HepG2 (cell line): ENCODE measurements at places on chromosomes 4 and X. TPM values are rescaled to one million over a fixed set of nuclear protein-coding genes. Genes with fewer than 3 reads are reported as not detected.

GRCh38 chr4:12911750-12912358, 572.3 kb downstream of the RAB28 start:
- H3K4me3 ChIP-seq: no peak overlapping the region
- peaks cover 15% of the 10 kb centered on the region for H3K4me1 ChIP-seq
- no peak overlapping the region for H3K27ac ChIP-seq
- no peaks in the 10 kb centered on the region for H3K36me3 ChIP-seq

DNA sequence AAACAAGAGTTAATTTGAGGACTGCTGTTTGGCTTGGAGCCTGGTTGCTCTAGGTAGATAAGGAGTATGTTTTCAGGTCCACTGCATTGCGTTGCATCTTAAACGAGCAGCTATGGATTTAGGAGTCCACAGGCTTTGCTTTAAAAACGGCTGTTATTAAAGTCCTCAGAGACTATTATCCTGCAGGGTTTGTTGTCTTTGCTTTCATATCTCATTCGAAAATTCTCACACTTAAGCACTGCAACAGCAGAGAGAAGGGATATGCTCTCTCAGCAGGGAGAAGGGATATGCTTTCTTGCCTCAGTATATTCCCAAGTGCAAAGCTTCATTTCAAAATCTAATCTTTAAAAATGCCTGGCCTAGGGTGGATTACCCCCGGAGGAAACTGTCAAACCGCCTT, 444.7 kb upstream of the FTHL17 start:
- H3K4me3 ChIP-seq: no peak overlapping the region
- no peak for DNase-seq
- no peaks in the 10 kb centered on the region for H3K4me1 ChIP-seq
- H3K36me3 ChIP-seq: no peaks in the 10 kb centered on the region
- H3K27me3 ChIP-seq: no peaks in the 10 kb centered on the region

Gene SH3RF1
- total RNA-seq: 3.2 and 3.8 TPM in 2 replicates

Gene SPANXB1
- not detected in 2 replicates for total RNA-seq

- no peaks in the 10 kb centered on the region for H3K4me1 ChIP-seq
- no peak overlapping the region for H3K4me3 ChIP-seq
- H3K36me3 ChIP-seq: no peaks in the 10 kb centered on the region
Measured at GRCh38 chr4:21061902-21062301, 361.6 kb downstream of the PACRGL start.

DNA sequence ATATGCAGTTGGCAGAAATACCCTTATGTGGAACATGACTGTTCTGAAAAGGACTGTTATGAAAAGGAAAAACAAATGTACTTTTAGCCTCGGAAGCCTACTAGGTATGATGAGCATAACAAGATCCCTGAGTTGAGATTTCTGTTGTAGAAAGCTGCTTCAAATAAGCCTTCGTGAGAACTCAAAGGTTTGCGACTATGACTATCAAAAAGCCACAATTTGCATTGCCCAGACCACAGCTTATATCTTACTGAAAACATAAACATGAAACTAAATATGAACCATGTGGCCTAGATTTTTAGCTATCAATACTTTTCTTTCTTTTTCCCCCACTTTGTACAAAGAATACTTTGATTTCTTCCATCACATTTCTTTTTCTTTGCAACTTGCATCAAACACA, 398.2 kb upstream of the LCORL start:
- DNase-seq: no peak
- no peaks in the 10 kb centered on the region for H3K27me3 ChIP-seq
- H3K36me3 ChIP-seq: no peaks in the 10 kb centered on the region
- no peaks in the 10 kb centered on the region for H3K4me1 ChIP-seq
- H3K27ac ChIP-seq: no peak overlapping the region

Gene ERVMER34-1
- 0.24 and 0.35 TPM in 2 replicates for total RNA-seq

- H3K36me3 ChIP-seq: no peaks in the 10 kb centered on the region; the same call in none of the 2 replicates
- no peaks in the 10 kb centered on the region for H3K27me3 ChIP-seq
- no peak for DNase-seq
- H3K4me1 ChIP-seq: peaks cover 19% of the 10 kb centered on the region
- H3K4me3 ChIP-seq: no peak overlapping the region
Measured at GRCh38 chrX:133854290-133854689, 131.1 kb downstream of the GPC3 start.
